CD4-positive, alpha-beta T cell treated with Interleukin-12 subunit alpha and Interleukin-12 subunit beta, for 1 hour (primary cell): ENCODE measurements at places on chromosomes 11 and 22.
A peak's percentile ranks its signal among the peaks of the same experiment; 100 is the strongest.

GRCh38 chr11:70068950-70069349 lies 9.2 kb upstream of the ANO1 start:
- DNase-seq, result no peak

- no peak for DNase-seq
Observed at GRCh38 chr11:123307276-123307675, 112.2 kb upstream of the CLMP start.

DNA sequence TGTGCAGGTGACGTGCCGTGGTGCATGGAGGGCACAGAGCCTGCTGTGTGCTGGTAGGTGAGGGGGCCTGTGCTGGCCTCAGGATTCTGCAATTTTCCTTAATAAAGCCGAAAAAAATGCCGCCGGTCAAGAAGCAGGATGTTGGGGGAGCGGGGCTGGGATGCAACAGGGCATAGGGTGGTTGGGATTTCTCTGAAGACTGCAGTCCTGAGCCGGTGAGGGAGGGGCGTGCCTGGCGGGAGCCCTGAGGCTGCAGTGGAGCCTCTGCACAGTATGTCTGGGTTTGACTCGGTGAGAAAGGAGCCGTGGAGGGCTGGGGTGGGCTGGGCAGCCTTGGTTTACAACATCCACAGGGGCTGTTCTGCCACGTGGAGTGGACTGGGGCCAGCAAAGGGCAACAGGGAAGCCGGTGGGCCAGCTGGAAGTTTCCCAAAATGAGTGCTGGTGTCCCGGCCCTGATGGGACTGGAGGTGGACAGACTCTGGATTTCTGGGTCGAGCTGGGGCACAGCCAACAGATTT lies 1.3 kb downstream of the CDHR5 start:
- DNase-seq, result no peak

DNA sequence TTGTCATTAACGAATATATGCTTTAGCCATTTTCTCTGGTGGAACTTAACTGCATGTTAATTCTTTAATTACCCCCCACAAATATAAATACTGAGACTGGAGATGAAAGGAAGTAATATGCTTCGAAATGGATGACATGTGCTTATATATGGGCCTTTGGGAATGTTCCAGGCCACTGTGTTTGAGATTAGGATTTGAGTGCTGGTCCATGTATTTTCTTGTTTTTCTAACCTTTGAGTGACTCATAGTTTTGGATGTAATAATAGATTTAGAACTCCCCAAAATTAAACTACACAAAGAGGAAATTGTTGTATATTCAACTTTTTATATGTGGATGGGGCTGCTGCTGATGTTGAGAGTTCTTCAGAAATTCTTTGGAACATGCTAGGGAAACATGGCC lies 54.2 kb downstream of the EXT2 start:
- DNase-seq, result no peak

DNA sequence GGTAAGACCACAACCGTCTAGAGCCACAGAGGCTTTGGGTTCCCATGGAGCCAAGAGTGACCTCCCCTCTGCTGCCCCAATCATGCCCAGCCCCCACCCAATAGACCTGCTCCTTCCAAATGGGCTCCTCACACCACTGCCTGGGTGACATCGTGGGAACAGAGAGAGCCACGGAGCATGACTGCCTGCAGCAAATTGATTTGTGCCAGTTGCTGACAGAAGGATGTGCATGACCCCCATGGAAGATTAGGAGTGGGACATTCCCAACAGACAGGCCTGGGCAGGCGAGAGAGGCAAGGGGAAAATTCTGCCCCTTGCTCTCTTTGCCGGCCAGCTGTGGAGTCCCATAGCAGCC lies 88.5 kb downstream of the TENM4 start:
- no peak for DNase-seq

DNA sequence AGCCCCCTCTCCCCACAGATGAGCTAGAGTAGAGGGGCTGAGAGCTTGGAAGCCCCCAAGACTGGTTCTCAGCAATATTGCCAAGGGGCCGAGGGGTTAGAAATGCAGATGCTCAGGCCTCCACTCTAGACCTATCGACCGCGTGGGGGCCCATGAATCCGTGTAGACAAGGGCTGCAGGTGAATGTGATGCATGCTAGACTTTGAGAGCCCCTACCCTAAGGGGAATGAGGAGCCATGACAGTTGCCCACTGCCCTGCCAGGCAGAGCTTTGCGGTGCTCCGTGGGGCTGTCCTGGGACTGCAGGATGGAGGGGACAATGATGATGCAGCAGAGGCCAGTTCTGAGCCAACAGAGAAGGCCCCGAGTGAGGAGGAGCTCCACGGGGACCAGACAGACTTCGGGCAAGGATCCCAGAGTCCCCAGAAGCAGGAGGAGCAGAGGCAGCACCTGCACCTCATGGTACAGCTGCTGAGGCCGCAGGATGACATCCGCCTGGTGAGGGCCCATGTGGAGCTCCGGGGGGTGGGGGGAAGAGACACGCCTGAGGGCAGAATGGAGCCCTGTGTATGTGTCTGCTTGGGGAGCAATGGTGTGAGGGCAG lies 1.3 kb downstream of the SSH3 start:
- no peak for DNase-seq

DNA sequence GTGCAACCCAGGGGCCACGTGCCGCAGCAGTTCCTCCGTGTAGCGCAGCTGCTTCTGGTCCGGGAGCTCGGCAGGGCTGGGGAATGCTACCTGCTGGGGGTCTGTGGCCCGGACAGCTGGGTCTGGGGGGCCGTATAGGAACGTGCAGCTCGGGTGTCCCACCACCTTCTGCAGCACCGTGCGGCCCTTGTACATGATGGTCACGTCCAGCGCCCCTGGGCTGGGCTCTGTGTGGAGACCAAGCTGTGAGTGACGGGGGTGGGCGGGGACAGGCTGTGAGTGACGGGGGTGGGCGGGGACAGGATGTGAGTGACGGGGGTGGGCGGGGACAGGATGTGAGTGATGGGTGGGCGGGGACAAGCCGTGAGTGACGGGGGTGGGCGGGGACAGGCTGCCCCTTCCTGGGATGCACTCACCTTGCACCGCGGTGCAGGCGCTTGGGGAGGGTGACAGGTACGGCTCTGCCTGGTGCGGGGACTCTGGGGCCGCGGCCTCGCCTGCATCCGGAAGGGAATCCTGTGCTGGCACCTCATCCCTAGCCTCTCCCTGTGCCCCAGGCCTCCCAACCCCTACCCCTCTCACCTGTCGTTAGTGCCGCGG lies 2.3 kb downstream of the IRF7 start:
- DNase-seq, result peak; percentile 78

- DNase-seq, result peak; percentile 26
Observed at GRCh38 chr11:59273373-59273841, 60.7 kb upstream of the MPEG1 start.

DNA sequence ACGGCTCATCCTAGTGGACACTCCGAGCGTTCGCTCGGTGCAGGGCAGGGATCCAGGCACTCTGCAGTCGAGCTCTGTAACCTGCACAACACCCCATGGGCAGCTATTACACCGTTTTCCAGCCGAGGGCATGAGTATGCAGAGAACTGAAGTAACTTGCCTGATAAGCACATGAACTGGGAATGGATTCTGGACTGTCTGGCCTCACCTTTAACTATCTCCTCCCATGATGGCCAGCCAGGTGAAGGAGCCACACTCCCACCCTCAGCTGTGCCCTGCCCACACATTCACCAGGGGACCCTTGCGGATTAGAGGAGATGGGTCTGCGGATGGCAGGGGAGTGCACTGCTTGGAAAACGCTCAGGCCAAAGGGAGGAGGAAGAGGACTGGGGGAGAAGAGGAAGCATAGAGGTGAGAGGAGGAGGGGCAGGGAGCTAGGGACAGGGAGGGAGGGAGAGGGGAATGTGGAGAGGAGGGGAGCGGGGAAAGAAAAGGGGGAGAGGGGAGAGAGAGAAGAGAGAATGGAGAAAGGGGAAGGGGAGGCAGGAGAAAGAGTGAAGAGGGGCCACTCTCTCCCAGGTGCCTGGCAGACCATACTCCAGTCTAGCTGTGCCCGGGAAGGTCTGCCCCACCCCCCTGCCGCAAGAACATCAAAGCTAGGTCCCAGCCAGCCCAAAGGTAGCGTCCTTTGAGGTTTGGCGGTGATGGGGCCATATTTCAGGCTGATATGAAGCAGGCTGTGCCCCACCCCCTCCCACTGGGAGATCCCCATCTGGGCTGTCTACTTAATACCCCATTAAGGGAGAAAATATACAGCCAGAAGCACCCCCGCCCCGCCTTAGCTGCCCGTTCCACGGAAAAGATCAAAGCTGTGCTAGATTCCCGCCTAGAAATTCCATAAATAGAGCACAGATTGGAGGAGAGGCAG lies 33.2 kb upstream of the TCF20 start:
- DNase-seq, result no peak

DNA sequence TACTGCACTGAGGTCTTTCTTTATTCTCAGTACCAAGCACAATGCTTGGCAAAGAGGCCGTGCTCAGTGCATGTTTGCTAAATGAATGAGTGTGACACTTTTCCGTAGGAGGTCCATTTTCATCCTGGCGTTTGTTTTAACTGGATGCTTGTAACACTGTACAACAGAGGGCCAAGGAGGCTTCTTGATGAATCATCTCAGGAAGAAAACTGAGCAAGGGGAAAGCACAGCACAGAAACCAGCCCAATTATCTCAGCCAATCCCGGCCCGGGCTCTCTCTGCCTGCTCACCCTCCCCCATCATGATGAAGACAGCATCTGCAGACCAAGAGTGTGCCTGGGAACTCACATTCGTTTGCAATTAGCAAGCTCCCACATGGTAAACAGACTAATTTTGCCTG lies 570.3 kb downstream of the OPCML start:
- DNase-seq, result no peak

DNA sequence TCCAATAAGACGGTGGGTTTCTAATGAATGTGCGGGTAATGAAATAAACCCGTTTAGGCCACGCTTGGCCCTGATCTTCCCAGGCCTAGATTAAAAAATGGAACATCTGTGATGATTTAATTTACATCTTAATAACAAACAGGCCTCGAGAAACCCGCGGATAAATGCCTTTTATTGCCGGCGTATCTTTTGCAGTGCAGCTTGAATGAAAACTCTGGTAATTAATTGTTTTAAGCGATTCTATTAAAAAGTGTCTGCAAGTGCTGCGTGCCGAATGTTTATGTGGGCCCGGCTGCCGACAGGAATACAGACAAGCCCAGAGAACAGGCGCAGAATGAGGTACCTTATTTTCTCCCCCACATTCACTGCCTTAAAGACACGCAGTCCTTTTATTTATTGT lies 420.7 kb downstream of the MN1 start:
- no peak for DNase-seq

GRCh38 chr22:37197451-37198257 lies 9.6 kb upstream of the C1QTNF6 start:
- DNase-seq, result no peak

DNA sequence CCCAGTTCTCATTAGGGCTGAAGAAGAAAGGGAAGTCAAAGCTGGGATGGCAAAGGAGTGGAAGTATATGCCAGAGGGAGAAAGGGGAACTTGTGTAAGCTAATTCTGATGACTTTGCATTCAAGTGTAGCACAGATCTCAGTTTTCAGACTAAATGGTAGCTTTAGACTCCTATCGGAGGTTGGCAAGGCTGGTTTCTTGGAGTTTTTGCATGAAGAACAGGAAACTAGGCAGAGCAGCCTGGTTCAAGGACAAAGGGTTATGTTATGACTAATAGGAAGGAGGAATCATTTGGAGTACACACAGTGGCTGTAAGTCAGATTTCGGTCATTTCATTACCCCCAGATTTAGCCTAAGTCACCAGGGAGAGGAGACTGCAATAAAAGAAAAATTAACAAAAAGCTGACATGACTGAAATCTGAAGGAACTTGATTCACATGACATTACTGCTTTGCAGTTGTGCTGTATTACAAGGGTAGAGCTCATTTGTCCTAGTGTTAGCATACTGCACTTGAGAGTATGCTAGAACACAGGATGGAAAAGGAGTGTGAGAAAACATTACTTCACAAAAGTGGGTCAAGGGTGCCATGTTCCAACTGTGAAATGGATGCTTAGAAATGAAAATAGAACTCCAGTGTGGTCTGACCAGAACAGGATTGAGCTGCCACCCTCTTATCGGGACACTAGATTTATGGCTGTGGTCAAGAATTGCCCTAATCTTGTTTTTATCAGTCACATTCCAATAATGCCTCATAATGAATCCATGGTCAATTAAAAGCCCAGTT lies 23.6 kb downstream of the ADM start:
- no peak for DNase-seq

GRCh38 chr11:10653261-10653660 lies 40.3 kb downstream of the IRAG1 start:
- no peak for DNase-seq

DNA sequence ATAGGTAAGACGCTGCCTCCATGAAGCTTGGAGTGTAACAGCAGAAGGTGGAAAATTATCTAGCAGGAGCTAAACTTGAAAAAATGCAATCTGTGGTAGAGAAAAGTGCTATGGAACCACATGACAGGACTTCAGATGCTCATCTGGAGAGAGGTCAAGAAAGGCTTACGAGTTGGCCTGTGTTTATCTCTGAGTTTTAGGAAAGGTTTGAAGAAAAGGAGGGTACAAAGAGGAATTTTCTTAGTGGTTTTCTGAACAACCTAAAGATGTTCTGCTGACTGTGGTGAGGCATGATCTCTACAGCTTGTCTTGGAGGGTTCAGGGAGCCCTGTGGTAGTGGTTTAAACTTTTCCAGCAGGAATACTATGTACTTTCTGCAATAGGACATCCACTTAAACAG lies 8.2 kb downstream of the FJX1 start:
- no peak for DNase-seq

DNA sequence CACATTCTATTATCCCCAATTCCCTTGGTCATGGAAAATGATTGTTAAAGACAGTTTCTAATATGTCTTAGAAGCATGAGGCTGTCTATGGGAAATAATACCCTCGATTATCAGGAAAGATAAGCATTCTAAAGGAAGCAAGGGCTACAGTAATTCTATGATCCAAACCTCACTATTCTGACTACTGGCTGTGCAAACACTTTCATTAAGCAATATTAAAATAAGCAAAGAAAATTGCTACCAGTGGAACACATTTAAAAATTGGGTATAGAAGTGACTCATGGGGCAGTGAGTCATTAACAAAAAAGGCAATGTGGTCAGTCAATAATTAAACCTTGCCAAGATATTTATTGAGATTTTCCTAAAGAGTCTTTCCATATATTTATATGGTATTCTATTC lies 1415.2 kb upstream of the TENM4 start:
- no peak for DNase-seq

GRCh38 chr11:9853929-9854552 lies 190.2 kb downstream of the SWAP70 start:
- no peak for DNase-seq

GRCh38 chr11:98455500-98456307 lies 565.0 kb upstream of the CNTN5 start:
- no peak for DNase-seq
